ENCODE measurements at places on chromosomes 4 and X.

- DNase-seq, result no peak
Observed at GRCh38 chrX:149711545-149712236, at the start of gene MAGEA11. MAGEA11 (plus strand) TSS chrX:149712060; CDS start chrX:149713160, 1,100 bp downstream.

DNA sequence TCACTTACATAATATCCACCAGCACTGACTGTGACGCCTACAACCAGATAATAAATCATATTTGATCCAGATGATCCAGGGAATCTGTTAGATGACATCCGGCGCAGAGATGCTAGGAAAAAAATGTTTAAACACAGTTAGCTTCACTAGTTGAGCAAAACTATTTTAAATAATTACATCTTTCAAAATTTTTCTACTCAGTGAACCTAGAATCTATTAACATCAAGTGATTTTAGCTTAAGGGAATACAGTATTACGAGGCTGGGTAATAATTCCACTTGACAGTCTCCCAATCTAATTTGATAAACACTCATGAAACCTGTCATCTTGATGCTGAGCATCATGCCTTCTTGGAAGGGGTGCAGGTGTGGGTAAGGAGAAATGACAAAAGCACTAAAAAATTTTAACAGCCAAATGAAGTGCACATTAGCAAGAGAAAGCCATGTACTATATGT, 4.7 kb downstream of the MGARP start:
- DNase-seq, result no peak

- peak; percentile 81 for DNase-seq
Observed at GRCh38 chr4:242121-242848, 63.0 kb downstream of the ZNF732 start.

DNA sequence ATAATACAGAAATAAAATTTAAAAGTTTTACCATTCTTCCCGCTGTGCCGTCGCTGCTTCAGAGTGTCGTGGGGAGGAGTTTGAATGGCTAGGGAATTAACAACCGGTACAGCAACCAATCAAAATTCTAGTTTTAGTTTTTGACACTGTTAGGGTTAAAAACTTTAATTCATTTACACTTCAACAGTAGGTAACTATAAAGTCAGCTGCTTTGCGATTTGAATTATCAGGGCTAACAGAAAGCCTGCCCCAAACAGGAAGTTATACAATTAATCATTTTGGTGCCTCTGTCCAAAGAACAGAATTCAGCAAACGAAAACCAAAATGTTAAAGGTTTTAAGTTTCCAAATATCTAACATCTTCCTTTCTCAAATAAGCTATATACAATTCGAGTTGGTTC, 2.3 kb downstream of the HNRNPD start:
- DNase-seq, result no peak

GRCh38 chr4:110064934-110065333, 133.5 kb downstream of the ELOVL6 start:
- DNase-seq, result no peak

- no peak for DNase-seq
Observed at GRCh38 chr4:116953947-116954346, 131.4 kb downstream of the TRAM1L1 start.

- DNase-seq, result no peak
Observed at GRCh38 chrX:16930392-16930791, 16.1 kb upstream of the REPS2 start.

DNA sequence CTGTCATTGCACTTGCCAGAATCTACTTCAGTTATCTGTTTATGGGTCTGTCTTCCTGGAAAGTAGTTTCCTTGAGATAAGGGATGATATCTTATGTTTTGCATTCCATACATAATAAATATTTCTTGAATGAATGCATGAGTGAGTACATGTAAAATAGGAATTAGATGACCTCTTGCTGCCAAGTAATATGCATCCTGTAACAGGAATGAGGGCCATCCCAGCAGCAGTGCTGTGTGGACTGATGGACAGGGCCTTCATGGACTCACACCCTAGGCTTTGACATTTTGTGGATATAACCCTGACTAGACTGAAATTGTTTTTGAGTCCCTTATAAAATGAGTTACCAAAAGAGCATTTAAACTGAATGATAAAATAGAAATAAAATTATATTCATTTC, 77.2 kb upstream of the NEIL3 start:
- no peak for DNase-seq

- DNase-seq, result no peak
Observed at GRCh38 chr4:10438924-10439323, 18.3 kb downstream of the ZNF518B start.

GRCh38 chr4:82230306-82230705, 143.5 kb downstream of the HNRNPD start:
- DNase-seq, result no peak

DNA sequence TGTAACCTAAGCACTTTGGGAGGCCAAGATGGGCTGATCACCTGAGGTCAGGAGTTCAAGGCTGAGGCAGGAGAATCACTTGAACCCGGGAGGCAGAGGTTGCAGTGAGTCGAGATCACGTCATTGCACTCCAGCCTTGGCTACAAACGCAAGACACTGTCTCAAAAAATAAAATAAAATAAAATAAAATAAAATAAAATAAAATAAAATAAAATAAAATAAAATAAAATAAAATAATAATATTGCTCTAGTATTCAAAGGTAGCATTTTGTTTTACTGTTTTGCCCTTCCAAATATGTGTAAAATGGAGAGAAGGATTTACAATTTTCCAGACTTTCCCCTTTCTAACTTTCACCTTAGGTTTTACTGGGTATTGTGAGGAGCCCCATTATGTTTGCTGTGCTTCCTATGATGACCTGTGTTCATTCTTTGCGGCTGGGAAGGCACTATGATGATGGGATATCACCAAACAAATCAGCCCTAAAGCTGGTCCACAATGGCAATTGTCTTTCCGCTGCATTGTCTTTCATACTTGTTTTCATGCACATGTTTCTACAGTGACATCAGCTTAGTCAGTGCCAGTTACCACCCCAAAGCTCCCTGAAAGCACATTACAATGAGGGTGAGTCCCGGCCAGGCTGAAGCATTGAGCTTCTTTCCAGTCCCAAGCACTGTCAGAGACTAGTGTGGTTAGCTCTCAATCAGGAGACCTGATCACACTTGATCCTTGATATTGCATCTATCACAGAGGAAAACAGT, 50.8 kb downstream of the DTHD1 start:
- DNase-seq, result peak; percentile 43

DNA sequence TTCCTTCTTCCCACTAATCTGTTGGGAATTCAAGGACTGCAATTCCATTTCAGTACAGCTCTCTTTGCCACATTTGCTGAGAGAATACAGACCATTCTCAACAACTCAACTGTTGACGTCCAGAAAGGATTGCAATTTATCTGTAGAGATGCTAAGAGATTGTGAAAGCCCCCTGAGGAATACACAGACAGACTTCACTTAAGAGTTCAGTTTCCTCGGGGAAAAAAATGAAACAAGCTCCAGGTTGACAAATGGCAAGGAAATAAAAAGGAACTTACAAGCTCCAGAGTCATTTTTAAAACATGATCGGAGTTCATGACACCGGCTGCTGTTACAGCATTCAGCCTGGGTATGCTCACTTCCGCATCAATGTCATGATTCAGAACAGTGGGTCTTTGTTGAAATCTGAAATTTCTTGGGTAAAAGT, 13.8 kb downstream of the TLR10 start:
- DNase-seq, result no peak

GRCh38 chrX:119758731-119759247, 401 bp downstream of the SOWAHD start:
- peak; percentile 47 for DNase-seq

GRCh38 chr4:74669702-74670101, 124.6 kb downstream of the BTC start:
- DNase-seq, result no peak

DNA sequence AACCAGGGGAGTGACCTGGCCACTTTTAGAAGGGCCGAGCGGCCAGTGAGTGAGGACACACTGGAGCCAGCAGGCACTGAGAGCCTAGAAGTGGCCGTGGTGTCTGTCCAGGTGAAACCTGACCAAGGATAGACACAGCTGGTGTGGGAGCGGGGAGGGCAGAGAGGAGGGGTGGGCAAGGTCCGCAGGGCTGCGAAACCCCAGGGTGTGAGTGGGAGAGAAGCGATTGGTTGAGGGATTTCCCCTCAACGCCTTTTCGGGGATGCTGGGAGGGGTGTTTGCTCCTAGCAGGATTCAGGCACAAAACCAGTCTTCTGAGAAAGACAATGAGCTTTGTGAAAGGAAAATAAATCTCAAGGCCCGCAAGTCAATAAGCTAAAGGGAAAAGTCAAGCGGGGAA, 33.2 kb upstream of the ARSD start:
- no peak for DNase-seq

DNA sequence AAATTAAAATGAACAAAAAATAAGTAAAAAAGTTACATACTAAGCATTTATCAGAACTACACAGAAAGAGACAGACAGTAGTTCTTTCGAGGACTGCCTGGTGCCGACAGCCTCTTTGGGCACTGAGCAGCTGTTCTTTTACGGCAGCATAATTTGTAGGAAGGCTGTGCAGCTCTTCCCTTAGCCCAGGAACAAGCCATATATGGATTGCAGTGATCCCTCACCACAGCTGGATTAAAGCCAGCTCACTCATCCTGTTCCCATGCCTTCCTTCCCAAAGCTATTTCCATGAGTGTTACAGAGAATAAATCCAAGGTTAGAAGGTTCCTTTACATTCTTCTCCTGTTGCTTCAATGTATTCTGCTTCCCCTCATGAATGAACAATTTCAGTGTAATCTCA, 71.7 kb downstream of the DDX60L start:
- DNase-seq, result no peak

- no peak for DNase-seq
Observed at GRCh38 chrX:108165383-108166111, 74.0 kb downstream of the ATG4A start.

- DNase-seq, result no peak
Observed at GRCh38 chr4:52876069-52876468, 14.0 kb downstream of the RASL11B start.

GRCh38 chr4:1030031-1030430, 18.6 kb downstream of the FGFRL1 start:
- DNase-seq, result no peak

DNA sequence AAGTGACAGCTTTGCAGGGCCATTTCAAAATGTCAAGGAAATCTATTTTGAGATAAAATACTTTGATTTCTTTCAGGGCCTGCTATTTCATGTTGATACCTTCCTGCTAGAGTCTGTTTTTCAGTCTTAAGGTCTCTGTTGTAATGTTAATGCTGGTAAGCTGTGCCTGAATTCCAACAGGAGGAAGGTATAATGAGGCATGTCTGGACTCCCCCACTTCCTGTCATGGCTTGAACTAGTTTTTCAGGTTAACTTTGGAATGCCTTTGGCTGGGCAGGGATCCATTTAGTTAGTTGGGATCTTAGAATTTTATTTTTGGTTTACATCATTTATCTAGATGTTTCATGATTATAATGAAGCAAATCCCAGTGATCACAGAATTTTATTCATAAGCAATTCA, 279.0 kb downstream of the CFAP47 start:
- DNase-seq, result no peak

DNA sequence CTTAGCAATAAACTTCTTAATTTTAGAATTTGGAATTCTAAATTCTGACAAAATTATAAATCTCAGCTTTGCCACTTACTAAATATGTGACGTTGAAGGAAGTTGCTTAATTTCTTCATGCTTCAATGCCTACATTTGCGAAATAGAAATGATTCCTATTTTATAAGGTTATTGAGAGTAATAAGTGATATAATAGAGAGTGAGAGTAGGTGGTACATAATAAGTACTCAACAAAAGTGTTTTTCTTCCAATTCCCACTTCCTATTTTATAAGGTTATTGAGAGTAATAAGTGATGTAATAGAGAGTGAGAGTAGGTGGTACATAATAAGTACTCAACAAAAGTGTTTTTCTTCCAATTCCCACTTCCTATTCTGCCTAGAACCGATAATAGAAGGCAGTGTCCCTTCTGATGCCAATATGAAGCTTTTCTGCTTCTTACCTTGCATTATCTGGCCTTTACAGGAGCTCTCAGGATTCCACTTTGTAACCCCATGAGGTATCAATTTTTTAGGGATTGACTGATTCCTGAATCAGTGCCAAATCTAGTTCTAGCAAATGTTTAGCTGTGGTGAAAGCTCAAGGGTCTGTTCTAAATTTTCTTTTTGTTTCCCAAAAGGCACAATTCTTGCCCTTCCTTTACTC, 31.4 kb downstream of the VSIG4 start:
- DNase-seq, result no peak

DNA sequence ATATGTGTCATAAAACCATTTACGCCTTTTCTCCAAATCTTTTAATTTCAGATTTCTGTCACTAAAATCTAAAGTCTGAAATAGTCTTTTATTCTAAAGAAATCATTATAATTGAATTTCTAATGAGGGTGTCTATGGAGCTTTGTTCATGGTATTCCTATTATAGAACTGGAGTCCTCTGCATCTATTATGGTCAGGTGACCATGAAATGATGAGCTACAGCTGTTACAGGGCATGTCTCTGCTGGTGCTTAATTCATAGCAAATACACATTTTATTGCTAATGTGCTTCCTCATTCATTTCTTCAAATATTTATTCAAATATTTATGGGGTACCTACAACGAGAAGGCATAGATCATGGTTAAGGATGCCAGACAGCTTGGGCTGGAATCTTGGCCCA, 126.1 kb downstream of the NAA11 start:
- DNase-seq, result no peak

GRCh38 chrX:152451731-152451980, 541 bp upstream of the GABRA3 start:
- DNase-seq, result no peak

DNA sequence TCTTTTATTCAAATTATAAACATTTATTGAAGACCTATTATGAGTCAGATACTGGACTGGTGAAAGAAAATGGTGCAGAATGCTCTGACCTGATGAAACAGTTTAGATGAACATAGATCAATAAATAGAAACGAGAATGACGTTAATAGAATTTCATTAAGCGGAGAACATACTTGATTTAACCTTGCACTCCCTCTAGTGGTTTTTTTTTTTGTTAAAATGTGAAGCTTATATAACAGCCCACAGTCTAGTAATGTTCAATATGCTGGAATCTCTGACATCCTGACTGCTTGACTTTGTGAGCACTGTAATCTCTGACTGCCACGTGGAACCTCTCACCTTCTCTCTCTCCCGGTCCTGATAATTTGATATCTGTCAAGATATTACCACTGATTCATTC, 32.3 kb downstream of the HDAC8 start:
- no peak for DNase-seq

DNA sequence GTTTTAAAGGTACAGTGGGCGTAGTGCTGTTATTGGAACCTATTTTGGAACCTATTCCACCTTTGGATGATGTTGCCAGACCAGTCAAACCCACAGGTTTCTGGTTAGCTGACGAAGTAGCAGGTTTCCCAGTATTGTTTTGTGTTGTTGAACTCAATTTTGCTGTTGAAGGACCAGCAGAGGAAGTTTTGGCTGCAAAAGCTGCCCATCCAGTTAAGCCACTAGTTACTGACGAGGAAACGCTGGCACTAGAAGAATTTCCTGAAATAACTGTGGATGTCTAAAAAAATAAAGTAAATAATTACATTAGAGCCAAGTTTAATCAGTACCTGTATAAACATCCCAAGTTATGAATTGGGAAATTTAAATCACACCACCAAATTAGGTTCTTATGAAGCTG, 25.5 kb downstream of the INTS12 start:
- no peak for DNase-seq
